Activated CD8-positive, alpha-beta memory T cell treated with anti-CD3 and anti-CD28 coated beads, Interleukin-2, amount 50 U/mL, for 4 hours (primary cell): ENCODE measurements at places on chromosomes 4 and X.

DNA sequence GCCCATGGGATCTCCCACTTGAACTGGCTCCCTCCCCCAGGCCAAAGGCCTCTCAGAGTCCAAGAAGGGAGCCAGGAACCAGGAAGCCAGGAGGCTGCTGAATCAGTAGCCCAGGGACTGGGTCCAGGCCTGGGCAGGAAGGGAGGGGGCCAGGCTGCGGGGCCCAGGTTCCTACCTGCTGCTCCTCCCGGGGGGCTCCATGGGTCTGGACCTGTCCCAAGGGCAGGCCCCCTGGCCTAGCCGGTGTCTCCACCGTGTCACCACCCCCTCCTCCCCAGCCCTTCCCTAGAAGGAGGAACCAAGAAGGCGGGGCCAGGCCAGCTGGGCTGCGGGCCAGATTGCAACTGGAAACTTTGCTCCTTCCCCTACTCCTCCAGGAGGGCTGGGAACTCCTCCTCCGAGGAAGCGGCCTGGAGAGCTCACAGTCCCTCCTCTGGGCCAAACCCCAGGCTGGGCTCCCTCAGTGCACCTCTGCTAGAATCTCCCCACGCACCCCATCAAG lies at the start of gene IQSEC2:
TSS of gene IQSEC2 (minus strand) at position 264 of the 502 bp plus-strand sequence.
- DNase-seq = no peak

DNA sequence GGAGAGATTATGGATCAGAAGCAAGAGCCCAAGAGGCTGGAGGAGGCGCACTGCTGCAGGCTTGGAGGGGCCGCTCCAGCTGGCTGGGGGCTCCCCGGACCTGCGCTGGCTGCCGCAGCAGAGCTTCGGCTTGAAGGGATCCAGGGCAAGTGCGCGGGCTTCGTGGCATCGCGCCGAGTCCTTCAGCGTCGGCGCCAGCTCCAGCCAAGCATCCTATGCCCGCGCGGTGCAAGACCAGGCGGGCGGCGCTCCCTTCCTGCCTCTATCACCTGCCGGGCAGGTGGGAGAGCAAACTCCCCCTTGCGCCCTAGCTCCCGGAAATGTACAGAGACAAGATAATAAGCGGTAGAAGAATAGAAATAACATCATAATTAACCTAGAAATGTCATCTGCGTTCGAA lies 10.5 kb upstream of the UCP1 start:
- no peak for DNase-seq

GRCh38 chrX:51035746-51036145 lies 125.2 kb downstream of the BMP15 start:
- no peak for DNase-seq

DNA sequence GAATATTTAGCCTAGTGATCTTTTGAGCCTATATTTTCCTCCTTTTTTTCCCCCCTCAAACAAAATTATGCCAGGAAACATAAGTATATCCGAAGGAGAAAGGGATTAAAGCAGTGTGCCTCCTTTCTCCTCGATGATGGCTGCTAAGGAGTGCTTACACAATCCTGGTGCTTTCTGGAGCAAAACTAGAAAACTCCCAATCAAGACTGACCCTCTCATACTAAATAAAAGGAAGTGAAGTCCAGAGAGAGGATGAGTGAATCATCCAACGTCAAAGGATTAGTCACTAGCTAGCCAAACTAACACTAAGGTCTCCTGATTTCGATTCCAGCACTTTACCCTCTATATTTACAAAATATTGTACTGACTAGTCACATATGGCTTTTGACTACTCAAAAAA lies 146.8 kb downstream of the PPP3CA start:
- DNase-seq = no peak

DNA sequence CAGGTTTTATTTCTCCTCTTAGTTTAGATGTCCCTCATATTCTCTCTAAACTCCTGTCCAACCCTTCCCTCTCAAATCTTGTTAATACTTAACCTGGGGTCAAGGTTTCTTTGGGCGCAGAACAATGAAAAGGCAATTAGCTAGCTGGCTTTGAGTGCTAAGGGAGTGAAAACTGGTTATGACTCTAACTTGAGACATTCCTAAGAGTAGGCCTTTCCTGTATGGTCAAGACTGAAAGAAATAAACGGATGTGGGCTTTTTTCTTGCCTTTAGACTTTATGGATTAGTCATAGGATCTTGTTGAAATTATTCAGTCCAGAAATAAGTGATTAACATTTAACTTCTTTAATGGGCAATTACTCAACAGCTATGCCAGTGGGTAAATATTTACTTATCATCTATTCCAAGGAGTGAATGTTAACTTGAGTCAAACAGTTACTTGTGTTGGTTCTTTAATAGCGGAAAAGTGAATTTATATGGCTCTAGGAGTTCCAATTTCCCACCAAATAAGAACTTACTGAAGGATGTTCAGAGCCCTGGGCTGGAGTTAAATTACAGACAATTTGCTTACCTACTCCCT lies 141.7 kb upstream of the SCML1 start:
- no peak for DNase-seq

GRCh38 chrX:13828392-13828791 lies 11.5 kb upstream of the GPM6B start:
- DNase-seq = no peak

- no peak for DNase-seq
Observed at GRCh38 chr4:47577779-47578553, 92.9 kb downstream of the ATP10D start.

DNA sequence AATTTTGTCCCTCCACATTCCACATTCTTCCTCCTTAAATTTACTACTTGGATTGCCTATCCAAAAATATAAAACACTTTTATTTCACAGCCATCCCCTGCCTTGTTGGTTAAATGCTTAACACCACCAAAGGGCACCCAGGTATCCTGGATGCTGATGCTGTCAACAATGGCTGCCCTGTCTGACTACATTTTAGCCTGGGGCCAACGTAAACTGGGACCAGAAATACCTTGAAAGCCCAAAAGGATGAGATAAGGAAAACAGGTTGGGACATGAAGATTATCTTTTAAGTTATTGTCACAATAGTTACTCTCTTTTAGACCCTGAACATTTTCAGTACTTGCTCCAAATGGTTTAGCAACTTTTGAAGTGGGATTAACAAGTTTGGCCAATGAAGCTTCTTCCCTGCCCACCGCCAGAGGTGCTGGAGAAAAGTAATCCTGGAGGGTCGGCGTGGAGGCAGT lies 775 bp upstream of the YIPF6 start:
- no peak for DNase-seq

- DNase-seq = no peak
Observed at GRCh38 chrX:38992441-38993096, 191.3 kb downstream of the MID1IP1 start.

- no peak for DNase-seq
Observed at GRCh38 chrX:134453631-134454030, 6.3 kb upstream of the HPRT1 start.

DNA sequence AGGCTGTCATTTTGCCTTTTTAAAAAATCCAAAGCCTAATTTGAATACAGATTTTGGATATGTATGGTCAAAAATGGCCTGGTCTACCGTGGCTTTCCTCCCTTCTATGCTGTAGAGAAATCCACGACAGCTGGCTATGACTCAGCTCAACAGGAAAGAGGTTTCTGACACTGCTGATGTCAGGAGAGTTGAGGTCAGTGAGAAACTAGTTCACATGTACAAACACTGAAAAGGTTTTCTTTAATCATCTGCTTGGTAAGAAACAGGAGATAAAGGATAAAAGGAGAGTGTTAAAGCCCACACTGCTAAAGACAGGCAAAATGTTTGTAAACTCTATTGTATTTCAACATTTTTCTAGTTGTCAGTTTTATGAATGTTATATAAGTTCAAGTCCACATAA lies 113.9 kb downstream of the NYX start:
- DNase-seq = peak; percentile 18

- no peak for DNase-seq
Observed at GRCh38 chr4:176350671-176351070, 30.9 kb downstream of the SPCS3 start.

GRCh38 chr4:628821-629635 lies 3.7 kb downstream of the PDE6B start:
- DNase-seq = no peak

- DNase-seq = no peak
Observed at GRCh38 chr4:176034499-176034898, 31.1 kb upstream of the WDR17 start.

GRCh38 chr4:569958-570667 lies 6.0 kb downstream of the TMEM271 start:
- DNase-seq = no peak

DNA sequence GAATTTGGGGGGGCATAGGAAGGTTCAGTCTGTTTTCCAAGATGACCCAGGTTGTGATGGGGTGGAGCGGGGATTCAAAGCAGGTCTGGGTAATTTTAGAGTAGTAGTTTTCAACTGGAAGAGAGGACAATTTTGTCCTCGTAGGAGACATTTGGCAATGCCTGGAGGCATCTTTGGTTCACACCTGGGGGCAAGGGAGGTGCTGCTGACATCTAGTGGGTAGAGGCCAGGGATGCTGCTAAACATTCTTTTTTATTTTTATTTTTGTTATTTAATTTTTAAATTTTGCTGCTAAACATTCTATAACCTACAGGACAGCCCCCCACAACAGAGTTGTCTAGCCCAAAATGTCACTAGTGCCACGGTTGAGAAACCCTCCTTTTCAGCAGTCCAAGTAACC lies 1.9 kb downstream of the RAB9A start:
- no peak for DNase-seq

DNA sequence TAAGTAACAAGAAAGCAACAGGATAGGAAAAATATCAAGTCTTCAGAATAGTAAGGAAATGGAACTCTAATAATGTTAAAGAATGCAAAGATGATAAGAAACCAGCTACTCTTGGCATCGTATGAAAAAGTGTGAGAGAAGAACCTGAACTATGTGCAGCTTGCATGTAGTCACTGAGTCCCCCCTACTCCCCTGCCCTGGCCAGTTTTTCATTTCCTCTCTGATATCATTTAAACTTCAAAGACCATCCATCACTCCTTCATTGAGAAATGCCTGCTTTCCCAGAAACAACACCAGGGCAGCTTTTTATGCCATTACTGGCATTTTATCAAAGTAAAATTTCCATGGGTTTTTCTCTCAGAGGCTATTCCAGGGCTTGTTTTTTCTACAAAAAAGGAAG lies 28.1 kb downstream of the INPP4B start:
- DNase-seq = no peak

DNA sequence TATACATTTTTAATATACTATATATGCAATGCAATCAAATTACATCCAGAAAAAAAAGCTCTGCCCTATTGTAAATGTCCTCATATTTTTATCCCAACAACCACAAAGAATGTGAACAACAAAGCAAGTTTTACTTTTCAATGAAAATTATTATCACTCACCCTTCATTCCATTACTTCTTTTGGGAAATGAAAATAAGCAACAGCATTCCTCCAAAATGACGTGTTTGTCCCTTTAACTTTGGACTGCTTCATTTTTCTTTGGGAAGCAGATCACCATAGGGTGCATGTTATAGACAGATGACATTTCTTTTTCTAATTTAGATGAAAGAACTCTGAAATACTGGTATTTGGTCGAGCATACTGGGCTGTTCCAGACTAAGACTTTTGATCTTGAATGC lies 667.1 kb upstream of the BOD1L1 start:
- DNase-seq = no peak

DNA sequence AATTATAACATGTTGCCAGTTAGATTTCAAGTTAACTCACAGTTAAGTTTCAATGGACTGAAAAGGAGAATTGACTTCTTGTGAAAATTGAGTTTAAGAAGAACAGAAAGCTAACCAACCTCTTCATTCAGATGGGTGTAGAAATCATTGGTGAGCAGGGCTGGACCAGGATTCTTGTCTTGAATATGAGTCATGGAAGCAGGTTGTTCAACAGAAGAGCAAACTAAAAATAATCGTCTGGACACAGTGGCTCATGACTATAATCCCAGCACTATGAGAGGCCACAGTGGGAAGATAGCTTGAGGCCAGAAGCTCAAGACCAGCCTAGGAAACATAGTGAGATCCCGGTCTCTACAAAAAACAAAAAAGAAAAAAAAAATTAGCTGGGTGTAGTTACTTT lies 98.2 kb downstream of the ARSJ start:
- no peak for DNase-seq

- no peak for DNase-seq
Observed at GRCh38 chrX:152993933-152994332, at the start of gene PNMA5. PNMA5 (minus strand) TSS chrX:152994116; CDS start chrX:152991598, 2,518 bp downstream.

DNA sequence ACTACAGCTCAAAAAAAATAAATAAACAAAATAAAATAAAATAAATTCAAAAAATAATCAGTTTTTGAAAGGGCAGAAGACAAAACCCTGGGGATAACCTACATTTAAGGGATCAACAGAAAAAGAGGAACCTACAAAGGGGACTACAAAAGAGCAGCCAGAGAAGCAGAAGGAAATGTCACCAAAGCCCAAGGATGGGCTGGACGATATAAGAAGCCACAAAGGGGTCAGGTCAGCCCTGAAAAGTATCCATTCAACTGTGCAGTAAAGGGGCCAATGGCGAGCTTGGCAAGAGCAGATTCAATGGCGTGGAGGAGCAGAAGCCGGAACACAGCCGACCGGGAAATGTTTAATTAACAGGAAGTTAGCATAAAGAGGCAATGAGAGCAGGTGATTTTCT lies 16.9 kb downstream of the ACOT9 start:
- DNase-seq = no peak

- no peak for DNase-seq
Observed at GRCh38 chrX:44144177-44144945, 171.2 kb upstream of the NDP start.
